ENCODE measurements at places on chromosomes 16 and 17.

DNA sequence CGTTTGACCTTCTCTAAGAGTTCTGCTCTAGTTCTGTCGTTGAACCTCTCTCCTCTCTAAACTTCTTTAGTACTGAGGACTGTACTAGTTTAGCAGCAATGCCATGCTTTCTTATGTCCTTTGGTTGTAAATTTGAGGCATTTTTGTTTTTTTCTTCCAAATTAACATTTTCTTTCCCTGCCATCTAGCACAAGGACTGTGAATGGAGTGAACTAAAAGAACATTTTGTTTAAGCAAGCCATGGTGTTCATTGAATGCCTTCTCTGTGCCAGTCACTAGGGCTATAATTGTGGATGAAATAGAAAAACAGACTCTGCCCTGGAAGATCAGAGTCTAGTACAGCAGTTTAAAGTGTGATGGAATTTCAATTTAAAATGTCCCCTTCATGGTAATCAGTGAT, 137.9 kb downstream of the FTO start:
- no peak for DNase-seq

DNA sequence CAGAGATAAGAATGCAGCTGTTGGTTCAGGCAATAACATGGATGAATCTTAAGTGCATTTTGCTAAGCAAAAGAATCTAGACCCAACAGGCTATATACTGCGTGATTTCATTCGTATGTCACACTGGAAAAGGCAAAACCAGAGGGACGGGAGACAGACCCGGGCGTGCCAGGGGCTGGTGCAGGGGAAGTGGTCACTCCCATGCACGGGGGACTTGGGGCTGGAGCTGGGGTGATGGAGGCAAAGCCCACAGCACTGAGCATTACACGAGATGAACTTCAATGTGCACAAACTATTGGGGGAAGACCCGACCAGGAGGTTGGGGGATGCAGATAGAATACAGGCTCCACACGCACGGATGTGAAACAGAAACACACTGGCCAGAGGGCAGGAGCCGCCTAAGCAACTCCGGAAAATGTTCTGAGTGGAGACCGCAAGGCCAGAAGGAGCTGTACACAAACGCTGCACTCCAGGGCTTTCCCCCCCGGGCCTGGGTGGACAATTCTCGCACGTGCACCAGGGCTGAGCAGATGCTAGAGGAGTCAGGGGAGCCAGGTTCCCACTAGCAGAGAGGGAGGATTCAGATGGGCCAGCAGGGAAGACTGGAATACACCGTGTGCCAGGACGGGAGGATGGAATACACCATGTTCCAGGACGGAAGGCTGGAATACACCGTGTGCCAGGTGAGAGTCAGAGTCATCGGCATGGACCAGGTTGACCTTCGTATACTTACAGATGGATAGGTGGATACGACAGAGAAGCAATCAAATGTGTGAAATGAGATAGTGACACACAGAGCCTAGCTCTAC, 11.3 kb downstream of the LMF1 start:
- no peak for DNase-seq

GRCh38 chr17:50350733-50351132, 4.8 kb downstream of the XYLT2 start:
- DNase-seq = no peak

DNA sequence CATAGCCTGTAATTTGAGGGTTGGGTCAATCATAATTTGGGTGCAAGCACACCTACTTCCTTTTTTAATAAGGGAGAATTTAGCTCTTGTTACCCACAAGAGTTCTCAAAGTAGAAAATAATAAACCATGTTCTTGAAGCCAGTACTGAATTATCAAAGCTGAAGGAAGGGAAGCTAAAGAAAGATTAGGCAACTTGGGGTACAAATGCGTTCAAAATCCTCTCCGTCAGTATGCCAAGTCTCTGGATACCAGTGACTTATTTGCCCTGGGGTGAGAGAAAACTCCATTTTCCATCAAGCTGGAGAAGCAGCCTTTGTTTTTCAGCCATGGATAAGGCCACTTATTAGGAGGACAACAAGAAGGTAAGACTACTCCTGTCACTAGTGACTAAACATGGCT, 23.5 kb upstream of the DHRS13 start:
- no peak for DNase-seq
